MV-4-11 (cell line): ENCODE measurements at places on chromosomes 3 and 15.
A peak's percentile ranks its signal among the peaks of the same experiment; 100 is the strongest.

- DNase-seq = no peak
Observed at GRCh38 chr3:78918361-78919020, 849.3 kb downstream of the ROBO1 start.

GRCh38 chr3:73391984-73392383 is 232.8 kb downstream of the PDZRN3 start:
- DNase-seq = no peak

- no peak for DNase-seq
Observed at GRCh38 chr15:96344706-96345559, 14.4 kb downstream of the NR2F2 start.

GRCh38 chr3:116154389-116154788 is 290.9 kb downstream of the LSAMP start:
- DNase-seq = no peak

DNA sequence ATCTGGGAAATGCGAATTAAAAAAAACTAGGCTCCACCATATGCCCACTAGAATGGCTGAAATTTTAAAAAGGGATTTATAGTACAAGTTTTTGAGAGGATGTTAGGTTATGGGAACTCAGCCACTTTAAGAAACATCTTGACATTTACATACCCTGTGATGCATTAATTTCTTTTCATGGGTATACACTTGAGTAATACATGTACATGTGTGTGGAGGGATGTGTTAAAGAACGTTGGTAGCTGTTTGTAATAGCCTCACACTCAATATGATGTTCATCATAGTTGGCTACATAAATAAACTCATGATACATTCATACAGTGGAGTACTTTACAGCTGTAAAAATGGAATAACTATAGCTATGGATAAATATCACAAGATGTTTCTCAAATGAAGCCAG is 40.9 kb downstream of the MEF2A start:
- DNase-seq = no peak

DNA sequence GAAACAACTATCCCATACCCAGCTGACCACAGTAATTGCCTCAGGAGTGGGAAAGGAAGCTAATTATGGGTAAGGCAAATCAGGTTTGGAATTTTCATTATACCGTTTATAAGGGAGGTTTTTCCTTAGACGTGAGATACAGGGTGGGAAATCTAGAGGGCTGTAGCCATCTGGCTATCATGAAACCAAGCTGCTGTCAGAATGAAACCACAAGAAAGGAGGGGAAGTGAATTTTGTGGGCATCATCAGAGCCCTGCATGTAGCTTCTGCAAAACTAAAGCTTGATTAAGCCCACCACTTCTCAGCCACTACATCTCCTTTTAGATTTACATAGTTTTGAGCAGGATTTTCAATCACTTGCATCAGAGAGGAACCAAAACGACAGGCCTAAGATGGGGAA is 893.5 kb downstream of the TUSC7 start:
- DNase-seq = peak; percentile 86

DNA sequence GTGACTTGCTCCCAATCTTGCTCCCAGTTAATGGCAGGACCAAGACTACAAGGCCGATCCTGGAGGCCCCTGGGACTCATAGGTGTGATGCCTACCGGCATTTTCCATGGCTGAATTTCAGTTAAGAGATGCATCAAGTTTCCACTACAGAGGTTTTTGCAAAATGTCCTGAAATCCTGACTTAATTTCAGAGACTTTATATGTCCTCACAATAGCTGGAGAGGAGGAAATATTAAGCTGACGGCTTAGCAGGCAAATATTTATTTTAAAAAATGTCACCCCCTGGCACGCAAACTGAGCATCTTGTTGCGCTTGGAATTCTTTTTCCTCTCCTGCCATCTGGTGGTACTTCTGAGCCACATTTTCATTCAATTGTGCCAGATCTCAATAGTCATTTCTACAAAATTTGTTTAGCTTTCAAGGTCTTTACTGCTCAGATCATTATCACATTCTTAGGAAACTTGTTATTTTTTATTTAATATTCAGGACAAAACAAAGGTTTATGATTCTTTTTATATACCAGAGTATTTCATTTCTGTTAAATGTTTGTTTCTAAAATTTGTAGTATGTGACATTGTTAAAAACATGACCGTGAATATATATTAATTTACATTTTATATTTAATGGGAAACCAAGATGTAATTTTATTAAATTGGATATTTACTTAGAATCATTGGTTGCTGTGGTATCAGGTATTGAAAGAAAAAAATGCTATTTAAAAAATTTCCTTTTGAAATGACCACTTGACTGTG is 189.2 kb upstream of the THRB start:
- peak; percentile 37 for DNase-seq

GRCh38 chr15:62853114-62853840 is 189.3 kb upstream of the TPM1 start:
- peak; percentile 78 for DNase-seq

DNA sequence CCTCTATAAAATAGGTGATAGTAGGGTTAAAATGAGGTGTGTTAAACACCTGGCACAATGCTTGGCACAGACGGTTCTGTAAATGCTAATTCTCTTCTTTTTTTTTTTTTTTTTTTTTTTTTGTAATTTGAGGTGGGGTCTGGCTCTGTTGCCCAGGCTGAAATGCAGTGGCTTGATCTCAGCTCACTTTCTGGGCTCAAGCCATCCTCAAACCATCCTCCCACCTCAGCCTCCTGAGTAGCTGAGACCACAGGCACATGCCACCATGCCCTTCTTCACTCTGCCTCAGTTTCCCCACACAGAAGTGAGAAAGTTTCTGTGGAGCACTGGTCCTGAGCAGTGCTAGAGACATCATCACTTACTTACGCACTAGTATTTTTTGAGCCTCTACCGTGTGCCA is 57.4 kb downstream of the SLC6A6 start:
- DNase-seq = no peak

DNA sequence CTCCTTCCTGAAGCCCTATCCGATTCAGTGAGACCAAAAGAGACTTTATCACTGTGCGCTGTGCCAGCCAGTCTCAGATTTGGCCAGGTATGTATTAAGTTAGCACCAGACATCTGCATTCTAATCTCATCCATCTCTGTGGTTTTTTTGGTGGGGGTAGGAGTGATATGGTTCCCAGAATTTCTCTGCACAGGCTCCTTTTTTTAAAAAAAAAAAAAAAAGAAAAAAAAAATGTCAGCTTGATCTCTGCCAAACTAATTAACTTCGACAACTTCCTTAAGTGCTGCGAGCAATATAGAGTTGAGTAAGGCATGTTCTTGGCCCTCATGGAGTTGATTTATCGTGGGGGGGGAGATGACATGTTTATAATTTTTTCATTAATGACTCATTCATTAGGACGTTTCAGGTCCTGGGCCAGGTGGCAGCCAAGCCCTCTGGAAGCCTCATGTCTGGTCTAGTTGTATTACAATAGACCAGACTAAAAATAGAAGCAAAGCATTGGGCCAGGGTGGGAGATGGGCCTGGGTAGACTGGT is 12.9 kb downstream of the SLCO3A1 start:
- DNase-seq = no peak

- DNase-seq = no peak
Observed at GRCh38 chr15:70778258-70779076, 15.1 kb upstream of the UACA start.

DNA sequence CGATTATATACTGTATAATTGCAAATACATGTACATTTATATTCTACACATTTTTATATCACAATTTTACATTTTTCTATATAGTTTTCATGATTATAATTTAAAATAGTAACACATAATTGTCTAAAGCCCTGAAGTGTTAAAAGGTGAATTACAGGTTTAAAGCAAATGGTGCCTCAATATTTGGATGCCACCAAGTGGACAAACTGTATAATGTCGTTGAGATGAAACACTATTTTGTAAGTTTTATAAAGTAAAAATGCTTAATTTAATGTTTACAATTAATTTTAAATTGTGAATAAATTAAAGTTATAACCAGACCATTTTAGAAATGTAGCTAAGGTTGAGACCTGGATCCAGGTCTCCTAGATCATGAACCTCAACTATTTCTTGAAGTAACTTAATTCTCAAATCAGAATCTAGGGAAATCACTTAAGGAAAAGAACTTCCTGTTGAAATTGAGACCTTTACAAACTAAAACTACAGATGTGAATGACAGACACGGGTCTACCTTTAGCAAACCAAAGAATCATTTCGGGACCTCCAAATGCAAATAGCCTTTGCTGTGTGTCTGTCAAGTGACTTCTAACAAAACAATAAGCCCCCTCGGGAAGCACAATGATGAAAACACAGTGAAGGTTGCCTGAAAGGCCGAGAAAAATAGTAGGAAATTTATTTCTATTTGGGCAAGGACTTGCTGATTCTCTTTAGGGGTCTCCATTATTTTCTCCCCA is 37.8 kb downstream of the EHHADH start:
- DNase-seq = no peak

DNA sequence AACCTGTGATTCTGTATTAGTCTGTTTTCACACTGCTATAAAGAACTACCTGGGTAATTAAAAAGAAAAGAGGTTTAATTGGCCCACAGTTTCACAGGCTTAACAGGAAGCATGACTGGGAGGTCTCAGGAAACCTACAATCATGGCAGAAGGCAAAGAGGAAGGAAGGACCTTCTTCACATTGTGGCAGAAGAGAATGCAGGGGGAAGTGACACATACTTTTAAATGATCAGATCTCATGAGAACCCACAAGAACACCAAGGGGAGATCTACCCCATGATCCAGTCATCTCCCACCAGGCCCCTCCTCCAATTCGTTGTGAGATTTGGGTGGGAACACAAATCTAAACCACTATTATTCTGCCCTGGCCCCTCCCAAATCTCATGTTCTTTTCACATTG is 6.1 kb downstream of the ZKSCAN7 start:
- DNase-seq = peak; percentile 53

DNA sequence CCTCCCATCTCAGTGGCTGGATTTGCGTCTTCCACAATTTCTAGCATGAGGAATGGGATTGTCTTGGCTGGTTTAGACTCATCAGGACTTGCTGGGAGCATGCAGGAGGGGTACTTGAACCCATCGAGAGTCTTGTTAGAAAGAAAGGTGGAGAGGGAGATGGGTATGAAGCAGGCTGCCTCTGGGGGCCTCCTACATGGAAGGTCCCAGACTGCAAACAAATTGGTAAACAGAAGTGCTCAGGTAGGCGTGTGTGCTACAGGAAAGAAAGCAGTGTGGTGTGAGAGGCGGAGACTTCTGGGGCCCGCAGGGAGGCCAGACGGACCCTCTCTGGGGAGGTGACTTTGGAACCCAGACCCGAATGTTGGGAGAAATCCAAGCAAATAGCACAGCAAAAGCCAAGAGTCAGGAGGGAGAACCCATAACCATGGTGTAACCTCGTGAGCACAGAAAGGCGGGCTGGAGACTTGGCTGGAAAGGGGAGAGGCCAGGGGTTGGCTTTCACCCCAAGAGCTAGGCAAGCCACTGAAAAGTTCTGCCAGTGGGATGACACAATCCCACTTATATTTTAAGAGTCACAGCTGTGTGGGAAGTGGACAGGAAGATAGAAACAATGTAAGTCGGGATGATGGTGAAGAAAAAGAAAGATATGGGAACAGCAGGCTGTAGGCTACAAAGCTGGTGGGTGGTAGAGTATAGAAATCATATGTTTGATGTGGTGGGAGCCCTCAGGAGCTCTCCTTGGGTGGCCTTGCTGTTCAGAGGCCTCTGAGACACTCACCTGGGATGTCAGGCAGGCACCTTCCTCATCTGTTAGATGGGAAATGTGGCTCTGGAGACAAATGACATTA is 130.1 kb upstream of the PRR20G start:
- DNase-seq = no peak

DNA sequence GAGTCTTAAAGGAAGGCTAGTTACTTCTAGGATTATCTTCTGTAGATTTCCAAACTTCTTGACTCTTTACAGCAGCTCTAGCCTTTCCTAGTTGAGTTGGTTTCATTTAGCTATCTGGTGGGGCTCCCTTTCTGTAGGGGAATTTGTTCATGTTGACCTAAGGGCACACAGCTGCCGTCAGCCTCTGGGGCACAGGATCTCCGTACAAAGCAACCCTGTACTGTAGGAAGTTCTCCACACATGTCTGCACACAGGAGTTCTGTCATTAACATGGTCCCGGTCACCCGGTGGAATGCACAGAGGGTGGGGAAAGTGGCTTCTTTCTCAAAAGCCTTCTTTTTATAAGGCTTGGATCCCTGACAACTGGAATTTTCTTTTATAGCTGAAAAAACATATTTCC is 88.7 kb upstream of the TNIK start:
- DNase-seq = no peak

GRCh38 chr3:128307029-128307633 is 153.8 kb downstream of the EEFSEC start:
- DNase-seq = no peak

- DNase-seq = no peak
Observed at GRCh38 chr3:184380627-184381260, 890 bp downstream of the CHRD start.

GRCh38 chr15:98597666-98598065 is 50.7 kb upstream of the IGF1R start:
- no peak for DNase-seq

GRCh38 chr3:192916371-192917027 is 1.2 kb downstream of the MB21D2 start:
- no peak for DNase-seq

GRCh38 chr3:121998611-121999473 is 23.2 kb downstream of the ILDR1 start:
- peak; percentile 78 for DNase-seq

- DNase-seq = no peak
Observed at GRCh38 chr3:120341658-120342346, 7.4 kb downstream of the LRRC58 start.

GRCh38 chr15:50077651-50078050 is 41.4 kb downstream of the ATP8B4 start:
- DNase-seq = no peak

- no peak for DNase-seq
Observed at GRCh38 chr15:92733934-92734521, 78.5 kb upstream of the FAM174B start.

- no peak for DNase-seq
Observed at GRCh38 chr3:61564395-61565059, 3.2 kb downstream of the PTPRG start.

DNA sequence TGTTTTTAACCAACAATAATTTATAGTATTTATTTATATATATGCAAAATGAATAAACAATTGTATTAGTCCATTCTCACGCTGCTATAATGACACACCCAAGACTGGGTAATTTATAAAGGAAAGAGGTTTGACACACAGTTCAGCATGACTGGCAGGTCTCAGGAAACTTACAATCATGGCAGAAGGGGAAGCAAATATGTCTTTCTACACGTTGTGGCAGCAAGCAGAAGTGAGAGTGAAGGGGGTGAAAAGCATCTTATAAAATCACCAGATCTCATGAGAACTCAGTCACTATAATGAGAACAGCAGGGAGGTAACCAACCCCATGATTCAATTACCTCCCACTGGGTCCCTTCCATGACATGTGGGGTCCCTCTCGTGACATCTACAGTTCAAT is 162.8 kb upstream of the SLITRK3 start:
- DNase-seq = peak; percentile 19

- DNase-seq = no peak
Observed at GRCh38 chr15:65937476-65937875, 68.2 kb downstream of the RAB11A start.

GRCh38 chr3:180802837-180803236 is 109.6 kb upstream of the FXR1 start:
- peak; percentile 17 for DNase-seq

GRCh38 chr15:32643907-32644445 is 2.5 kb downstream of the SCG5 start:
- DNase-seq = no peak
